Astrocyte of the cerebellum (primary cell): ENCODE measurements at places on chromosomes 6 and 20.
A peak's percentile ranks its signal among the peaks of the same experiment; 100 is the strongest.

- DNase-seq = no peak
Observed at GRCh38 chr20:2449386-2449785, 21.2 kb downstream of the SNRPB start.

DNA sequence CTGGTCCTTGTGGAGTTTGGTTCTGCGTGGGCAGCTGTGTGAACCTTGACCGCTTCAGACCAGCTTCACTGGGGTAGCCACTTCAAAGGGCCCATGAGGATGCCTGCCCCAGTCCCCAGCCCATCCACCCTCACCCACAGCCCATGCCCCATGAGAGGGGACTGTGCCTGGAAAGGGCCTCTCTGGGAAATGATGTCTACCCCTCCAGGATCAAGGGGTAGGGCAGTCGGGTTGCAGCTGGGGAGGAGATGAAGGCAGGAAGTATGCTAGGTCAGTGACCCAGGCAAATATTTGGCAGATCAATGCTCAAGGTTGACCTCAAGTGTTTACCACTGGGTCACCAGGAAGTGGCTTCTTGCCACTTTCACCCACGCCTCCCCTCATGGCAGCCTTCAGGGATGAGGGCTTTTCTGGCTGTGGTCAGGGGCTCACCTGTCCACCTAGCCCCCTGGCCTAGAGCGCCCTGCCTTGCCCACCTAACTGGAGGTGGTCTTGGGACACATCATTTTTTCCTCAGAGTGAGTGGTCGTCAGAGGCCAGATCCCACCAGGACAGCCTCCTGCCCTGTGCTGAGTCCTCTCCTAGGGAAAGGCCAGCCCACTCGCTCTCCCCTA lies 109.5 kb downstream of the SNX5 start:
- DNase-seq = no peak

GRCh38 chr20:63452821-63453523 lies 19.5 kb downstream of the KCNQ2 start:
- DNase-seq = no peak

GRCh38 chr6:88813045-88813444 lies 150.4 kb downstream of the RNGTT start:
- peak; percentile 1 for DNase-seq

DNA sequence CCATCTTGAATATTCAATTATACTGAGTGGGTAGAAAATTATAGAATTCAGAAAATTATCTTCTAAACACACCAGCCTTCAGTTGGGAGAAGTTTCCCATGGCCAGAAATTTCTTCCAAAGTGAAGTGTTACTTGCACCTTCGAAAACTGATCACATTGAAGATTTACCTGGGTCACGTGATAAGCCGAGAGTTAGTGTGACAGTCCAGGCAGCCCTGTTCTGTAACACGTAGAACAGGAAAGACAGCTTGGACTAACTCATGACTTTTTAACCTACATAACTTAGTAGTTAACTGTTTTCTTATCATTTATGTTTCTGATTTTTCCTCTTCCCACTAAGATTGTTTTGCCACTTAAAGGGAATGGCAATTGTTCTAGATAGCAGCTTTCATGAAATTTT lies 118.3 kb upstream of the MTHFD1L start:
- DNase-seq = no peak

- no peak for DNase-seq
Observed at GRCh38 chr20:60101201-60101890, 143.1 kb downstream of the CDH26 start.

DNA sequence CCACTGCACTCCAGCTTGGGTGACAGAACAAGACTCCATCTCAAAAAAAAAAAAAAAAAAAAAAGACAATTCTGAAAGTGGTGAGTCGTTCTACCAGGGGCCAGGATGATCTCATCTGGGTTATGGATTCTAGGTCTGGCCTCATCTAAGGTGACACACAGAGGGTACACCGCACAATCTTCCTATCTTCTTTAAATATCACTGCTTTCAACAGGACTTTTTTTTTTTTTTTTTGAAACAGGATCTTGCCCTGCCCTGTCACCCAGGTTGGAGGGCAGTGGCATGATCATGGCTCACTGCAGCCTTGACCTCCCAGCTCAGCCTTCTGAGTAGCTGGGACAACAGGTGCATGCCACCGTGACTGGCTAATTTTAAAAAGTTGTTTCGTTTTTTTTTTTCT lies 67.7 kb downstream of the SLC16A10 start:
- no peak for DNase-seq

DNA sequence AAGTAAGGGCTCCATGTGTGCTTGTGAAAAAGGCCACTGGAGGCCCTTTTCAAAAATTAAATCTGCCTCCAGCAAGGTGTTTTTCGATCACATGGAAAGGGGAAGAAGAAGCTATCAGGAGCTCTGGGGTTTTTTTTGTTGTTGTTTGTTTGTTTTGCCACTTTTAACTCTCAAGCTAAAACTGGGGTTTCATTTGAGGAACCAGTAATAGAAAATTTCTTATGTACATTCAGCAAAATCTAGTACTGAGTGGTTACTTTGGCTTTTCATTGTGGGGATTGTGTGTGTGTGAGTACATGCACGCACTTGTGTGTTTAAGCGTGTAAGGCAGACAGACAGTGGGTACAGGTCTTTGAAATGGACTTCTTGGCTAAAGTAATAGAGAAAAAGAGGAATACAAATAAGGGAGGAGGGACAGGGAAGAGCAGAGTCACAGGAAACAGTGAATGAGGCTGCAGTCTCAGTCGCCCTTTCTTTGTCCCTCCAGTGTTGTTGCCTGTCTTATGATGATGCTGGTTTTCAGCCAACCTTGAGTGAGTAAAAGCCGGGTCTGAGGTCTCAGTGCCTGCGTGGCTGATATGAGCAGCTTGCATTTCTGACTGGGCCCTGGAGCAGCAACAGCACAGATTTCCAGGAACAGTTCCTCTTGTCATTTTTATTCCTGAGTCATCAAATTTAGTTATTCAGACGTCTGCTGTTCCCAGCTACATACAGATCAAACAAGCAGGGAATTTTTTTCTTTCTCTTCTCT lies 26.2 kb downstream of the SLC16A10 start:
- peak; percentile 33 for DNase-seq

GRCh38 chr6:89323511-89323971 lies 8.4 kb upstream of the GABRR2 start:
- no peak for DNase-seq

GRCh38 chr6:16712255-16712930 lies 48.9 kb downstream of the ATXN1 start:
- DNase-seq = no peak

DNA sequence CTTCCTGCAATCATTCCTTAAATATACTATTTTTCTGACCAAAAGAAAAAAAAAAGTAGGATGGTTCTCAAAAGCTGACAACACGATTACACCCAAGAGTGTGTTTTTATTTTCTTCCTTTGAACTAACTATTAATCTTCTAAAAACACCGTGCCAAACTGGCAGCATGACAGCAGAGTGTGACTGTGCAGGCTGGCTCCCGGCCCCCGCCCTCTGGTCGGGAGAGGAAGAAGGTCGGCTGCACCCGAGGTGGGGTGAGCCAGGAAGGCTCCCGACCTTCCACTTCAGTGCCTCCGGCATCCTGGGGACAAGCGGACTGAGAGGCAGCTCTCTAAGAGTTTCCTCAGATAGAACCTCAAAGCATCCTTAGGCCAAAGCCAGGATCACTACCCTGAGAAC lies 29.2 kb downstream of the SLC22A23 start:
- DNase-seq = no peak

- no peak for DNase-seq
Observed at GRCh38 chr6:118400582-118400981, 147.5 kb upstream of the PLN start.

GRCh38 chr20:36339646-36340592 lies 33.8 kb downstream of the DLGAP4 start:
- no peak for DNase-seq

DNA sequence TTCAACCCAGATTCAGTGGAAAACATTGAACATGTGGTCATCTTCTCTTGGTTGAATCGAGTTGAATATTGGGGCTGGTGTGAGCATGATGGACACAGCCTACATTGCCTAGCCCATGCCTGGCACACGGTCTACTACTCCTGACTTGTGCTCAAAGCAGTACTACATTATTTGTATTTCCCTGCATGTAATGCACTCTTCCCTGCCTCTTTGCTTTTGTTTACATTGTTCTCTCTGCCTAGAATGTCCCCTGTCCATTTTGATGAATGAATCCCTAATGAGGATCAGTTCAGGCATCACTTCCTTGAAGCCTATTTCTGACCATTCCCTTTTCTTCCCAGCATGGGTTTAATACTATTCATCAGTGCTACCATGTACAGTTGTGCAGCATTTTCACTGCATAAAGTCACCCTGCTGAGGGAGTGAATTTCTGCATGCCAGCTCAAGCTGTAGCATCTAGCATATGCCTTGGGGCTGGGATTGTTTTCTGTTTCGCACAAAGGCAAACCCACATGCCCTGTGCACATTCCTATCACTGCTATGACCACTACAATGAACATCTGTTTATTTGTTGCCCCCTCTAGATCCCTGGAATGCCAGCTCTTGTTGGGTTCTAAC lies 75.3 kb upstream of the CCN6 start:
- DNase-seq = no peak

DNA sequence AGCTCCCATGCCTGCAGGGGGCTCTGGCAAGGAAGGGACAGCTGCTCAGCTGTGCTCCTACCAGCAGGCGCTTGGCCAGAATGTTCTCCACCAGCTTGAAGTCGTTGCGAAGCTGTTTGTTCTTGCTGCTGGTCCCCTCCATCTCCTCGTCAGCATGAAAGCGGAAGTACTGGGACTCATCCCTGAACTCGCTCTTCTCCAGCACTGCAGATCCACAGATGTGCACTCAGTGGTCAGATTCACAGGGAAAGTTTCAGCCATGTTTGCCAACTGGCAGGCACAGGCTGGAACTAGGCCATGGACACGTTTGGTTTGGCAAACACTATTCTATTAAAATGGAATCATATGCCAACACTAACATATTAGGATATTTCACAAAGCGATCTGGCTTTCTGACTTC lies 167.9 kb downstream of the PREX1 start:
- no peak for DNase-seq

DNA sequence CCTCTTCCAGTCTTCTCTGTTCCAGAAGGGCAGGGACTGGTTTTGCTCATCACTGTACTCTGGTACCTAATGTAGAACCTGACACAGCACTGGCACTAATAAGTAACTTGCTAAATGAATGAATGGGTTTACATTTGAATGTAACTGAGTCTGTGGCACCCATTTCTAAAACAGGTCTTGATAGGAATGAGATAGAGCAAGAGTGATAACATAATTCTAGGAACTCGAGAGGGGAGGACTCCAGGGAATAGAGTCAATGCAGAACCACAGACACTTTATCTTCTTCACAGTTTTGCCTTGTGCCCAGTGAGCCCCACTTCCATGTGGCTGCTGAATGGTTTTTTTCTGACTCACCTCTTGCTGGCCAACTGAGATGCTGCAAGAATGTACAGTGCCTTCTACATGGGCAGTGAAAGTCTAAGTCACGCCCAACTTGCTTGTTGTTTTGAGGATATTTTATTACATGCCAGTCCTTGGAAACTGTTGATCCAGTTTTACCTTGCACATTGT lies 61.1 kb downstream of the TBC1D7 start:
- no peak for DNase-seq

GRCh38 chr20:46552460-46553420 lies 2.3 kb upstream of the OCSTAMP start:
- no peak for DNase-seq

DNA sequence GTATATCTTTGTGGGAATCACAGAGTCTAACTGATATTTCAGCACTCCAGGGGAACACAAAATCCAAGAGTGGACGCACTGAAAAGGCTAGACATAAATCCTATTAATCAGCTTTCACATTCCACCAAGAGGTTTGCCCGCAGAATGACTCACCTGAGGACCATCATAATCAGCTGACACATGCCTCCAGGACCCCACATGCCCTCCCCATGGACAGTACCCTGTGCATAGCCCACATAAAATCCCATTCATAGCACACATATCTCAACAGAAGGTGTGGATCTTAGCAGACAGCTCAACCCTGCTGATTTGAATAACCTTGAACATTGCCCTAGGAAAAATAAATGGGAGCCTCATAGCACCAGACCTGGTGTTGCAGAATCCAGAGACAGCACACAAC lies 246.8 kb upstream of the TENT5A start:
- no peak for DNase-seq

DNA sequence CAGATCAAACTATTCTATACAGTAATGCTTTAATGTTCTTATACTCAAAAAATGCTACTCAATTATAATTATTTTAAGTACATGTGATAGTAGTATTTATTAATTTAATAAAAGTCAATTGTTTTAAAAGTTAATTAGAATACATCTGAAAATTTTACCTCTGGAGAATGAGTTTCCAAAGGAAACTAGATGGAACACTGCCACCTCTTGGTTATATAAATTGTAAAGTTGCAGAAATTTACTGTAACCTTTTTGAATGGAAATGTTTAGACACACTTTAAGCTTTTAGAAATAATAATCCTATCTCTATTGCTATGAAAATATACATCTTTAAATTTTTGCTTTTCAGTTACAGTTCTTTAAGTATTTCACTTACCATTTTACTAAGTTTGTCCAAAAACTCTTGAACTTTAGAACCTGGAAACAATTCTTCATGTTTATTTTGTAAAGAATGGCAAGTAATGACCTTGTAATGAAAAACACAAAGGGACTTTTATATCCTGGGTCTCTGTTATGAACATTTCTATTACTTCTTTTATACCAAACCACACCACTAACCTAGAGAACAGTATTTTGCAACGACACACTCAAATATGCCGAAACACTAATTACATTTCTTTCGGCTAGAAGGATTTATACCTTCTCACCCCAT lies 10.9 kb upstream of the BMP5 start:
- no peak for DNase-seq

- DNase-seq = no peak
Observed at GRCh38 chr6:20965276-20965675, 431.0 kb downstream of the CDKAL1 start.

- DNase-seq = no peak
Observed at GRCh38 chr6:164049517-164049988, 635.0 kb downstream of the QKI start.

DNA sequence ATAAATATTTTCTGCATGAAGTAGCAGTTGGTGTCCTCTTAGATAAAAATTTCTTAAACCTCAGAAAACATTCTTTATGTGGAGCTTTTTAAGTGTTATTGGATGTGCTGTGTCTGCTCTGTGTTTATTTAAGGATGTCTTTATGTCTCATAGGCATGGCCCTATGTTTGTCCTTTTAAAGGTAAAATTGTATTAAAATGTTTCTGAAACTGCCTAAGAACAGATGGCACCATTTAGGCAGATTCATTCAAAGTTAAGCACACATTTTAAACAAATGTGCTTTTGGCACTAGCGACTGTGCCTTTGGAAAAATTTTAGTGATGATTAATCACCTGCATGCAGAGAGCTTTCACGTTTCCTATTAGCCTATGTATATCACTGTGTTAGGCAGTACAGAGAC lies 125.2 kb downstream of the KIF6 start:
- no peak for DNase-seq

GRCh38 chr20:4896971-4897497 lies 104.3 kb downstream of the SLC23A2 start:
- no peak for DNase-seq

- no peak for DNase-seq
Observed at GRCh38 chr6:69907981-69908498, 41.7 kb downstream of the COL19A1 start.

DNA sequence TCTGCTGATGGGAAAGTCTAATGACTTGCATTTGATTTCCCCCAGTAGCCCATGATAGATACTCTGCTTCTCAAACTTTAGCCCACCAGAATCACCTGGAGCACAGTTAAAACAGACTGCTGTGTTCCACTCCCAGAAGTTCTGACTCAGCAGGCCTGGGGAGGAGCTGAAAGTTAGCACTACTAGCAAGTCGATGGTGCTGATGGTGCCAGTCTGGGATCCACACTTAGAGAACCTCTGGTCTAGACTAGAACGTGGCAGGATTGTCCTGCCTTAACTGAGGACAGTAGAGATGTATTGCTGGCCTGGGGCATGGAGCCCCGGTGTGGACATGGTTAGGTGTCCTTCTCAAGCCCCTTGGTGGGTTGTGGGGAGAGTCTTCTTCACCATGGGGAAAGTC lies 8.7 kb downstream of the TOX2 start:
- DNase-seq = no peak
